ENCODE measurements at places on chromosomes 12 and 14. TPM values are rescaled to one million over a fixed set of nuclear protein-coding genes. Genes with fewer than 3 reads are reported as not detected.

DNA sequence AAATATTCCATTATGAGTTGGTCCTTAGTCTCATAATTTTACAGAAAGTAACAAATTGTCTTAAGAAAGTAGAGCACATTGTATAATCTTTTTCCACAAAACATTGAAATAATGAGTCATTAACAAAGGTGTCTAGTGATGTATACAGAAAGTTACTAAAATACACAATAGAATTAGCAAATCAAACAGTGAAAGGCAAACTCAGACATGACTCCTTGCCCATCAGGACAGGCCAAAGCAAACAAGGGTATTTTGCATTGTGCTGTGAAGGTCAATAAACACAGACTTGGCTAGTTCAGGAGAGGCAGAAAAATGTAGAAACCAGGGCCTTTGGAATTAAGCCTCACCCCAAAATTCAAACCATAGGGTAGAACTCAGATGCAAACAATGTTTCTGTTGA lies 37.3 kb downstream of the SIX4 start:
- no peak overlapping the region for H3K4me3 ChIP-seq
- H3K36me3 ChIP-seq, result no peaks in the 10 kb centered on the region
- no peak overlapping the region for H3K27ac ChIP-seq
- DNase-seq, result no peak
- no peaks in the 10 kb centered on the region for H3K27me3 ChIP-seq

DNA sequence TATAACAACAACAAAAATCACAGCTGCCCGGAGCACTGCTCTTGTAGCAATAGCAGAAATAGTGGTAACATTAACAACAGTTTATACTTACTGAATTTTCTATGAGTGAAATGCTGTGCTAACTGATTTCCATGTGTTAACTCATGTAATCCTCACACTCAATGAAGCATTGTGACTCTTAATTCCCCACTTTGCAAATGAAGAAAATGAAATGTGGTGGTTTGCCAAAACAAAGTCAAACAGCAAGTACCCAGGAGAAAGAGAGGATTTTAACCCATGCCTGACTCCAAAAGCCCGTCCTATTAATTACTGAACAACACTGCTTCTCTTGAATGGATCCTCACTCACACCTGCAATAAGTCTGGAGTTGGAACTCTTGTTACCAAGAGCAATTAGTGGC lies 123.5 kb downstream of the MED13L start:
- H3K36me3 ChIP-seq, result no peaks in the 10 kb centered on the region
- H3K27ac ChIP-seq, result peak overlapping the region; percentile 68
- peaks cover 84% of the 10 kb centered on the region for H3K4me1 ChIP-seq
- H3K27me3 ChIP-seq, result no peaks in the 10 kb centered on the region
- H3K4me3 ChIP-seq, result no peak overlapping the region

DNA sequence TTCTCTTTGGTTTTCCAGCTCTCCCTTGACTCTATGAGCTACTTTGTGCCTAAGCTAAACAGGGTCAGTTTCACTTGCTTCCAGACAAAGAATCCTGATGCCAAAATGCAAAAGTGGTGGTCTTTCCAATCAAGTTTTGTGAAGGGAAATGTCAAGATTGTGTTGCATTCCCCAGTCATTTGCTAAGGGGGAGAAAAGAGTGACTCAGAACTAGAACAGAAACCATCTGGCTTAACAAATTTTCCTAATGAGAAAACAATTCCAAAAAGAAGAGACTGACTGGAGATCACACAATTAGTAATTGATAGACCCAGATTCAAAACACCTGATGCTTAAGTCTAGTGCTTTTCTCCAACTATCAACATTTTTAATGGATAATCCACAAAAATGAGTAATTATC lies 235.1 kb upstream of the DIO2 start:
- no peak overlapping the region for H3K4me3 ChIP-seq
- H3K27ac ChIP-seq, result no peak overlapping the region
- DNase-seq, result no peak

DNA sequence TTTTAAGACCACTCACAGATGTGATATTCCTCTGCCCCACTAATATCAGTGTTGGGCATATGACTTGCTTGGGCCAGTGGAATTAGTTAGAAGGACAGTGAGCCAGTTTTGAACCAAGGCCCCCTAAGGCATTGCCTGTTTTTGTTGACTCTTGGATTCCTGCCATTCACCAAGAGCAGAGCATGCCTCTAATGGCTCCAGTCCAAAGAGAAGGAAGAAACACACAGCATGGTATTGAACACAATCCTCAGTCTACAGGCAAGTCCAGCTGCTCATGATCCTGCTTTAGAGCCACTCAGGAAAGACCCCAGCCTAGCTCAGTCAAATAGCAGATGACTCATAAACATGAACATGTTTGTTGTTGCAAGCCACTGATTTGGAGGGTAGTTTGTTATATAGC lies 1201.5 kb downstream of the BCL11B start:
- H3K27me3 ChIP-seq, result no peaks in the 10 kb centered on the region
- H3K4me3 ChIP-seq, result no peak overlapping the region
- no peak overlapping the region for H3K27ac ChIP-seq
- no peak for DNase-seq

DNA sequence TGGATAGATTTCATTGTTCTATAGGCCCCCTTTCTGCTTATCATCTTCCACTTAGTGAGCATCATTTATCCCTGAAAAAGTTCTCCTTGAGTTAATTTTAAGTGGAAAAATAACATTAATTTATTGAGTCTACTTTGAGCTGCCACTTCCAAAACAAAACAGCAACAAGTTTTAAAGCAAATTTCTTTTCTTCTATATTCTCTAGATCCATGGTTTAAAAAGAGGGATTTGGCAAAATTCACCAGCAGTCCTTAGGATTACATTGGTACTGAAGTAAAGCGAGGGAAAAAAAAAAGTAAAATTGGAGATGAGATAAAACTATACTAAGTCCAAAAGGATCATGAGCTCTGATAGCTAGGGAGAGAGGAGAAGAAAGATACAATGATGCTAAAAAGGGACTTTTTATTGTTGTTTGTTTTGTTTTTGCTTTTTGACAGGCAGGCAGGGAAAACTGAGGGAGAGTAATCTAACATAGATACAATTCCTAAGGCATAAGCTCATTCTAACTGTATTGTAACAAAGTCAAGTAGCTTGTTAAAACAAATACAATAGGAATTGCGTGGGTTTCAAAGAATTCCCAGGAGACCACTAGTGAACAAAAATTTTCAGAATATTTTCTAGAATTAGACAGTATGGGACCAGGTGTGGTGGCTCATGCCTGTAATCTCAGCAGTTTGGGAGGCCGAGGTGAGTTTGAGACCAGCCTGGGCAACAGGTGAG lies 19.2 kb upstream of the PLEKHA5 start:
- H3K36me3 ChIP-seq, result no peaks in the 10 kb centered on the region
- H3K27ac ChIP-seq, result no peak overlapping the region
- no peak overlapping the region for H3K4me3 ChIP-seq
- H3K27me3 ChIP-seq, result no peaks in the 10 kb centered on the region
- no peaks in the 10 kb centered on the region for H3K4me1 ChIP-seq

DNA sequence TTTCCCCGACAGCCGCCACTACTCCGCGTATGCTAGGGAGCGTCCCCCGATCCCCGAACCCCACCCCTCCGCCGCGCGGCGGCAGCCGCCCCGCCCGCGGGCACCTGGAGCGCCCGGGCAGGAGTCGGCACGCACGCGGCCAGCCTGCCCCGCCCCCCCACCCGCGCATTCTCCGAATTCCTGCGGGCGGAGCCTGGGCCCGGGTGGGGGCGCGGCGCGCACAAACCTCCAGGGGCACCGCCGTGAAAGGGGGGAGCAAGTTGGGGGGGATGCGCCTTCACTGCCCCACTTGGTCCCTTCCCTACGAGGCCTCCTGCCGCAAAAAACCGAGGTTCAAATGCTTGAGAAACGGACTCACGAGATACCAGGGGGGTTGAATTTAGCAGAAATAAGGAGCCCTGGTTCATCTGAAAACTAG lies 1.7 kb downstream of the AJUBA start:
- DNase-seq, result no peak
- no peak overlapping the region for H3K27ac ChIP-seq
- no peaks in the 10 kb centered on the region for H3K36me3 ChIP-seq
- peak overlapping the region; percentile 71 for H3K4me3 ChIP-seq
- no peaks in the 10 kb centered on the region for H3K27me3 ChIP-seq
- H3K4me1 ChIP-seq, result peaks cover 14% of the 10 kb centered on the region

DNA sequence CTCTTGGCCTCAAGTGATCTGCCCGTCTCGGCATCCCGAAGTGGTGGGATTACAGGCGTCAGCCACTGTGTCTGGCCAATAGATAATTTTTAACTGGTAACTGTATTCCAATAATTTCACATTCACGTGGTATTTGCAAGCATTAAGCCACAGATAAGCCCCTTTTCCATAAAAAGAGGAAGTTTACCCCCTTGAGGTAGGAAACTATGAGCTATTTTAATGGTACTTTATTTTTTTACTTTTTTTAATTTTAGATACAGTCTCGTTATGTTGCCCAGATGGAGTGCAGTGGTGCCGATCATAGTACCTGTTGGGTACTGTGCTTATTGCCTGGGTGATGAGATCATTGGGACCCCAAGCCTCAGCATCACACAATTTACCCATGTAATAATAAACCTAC lies 42.9 kb upstream of the AP4S1 start:
- no peaks in the 10 kb centered on the region for H3K27me3 ChIP-seq
- H3K4me1 ChIP-seq, result peaks cover 14% of the 10 kb centered on the region
- peak overlapping the region; percentile 15 for H3K27ac ChIP-seq
- no peak overlapping the region for H3K4me3 ChIP-seq

ASCL1 gene
- not detected for total RNA-seq

GRCh38 chr14:74281069-74281468 lies 21.7 kb downstream of the ABCD4 start:
- peaks cover 41% of the 10 kb centered on the region for H3K36me3 ChIP-seq
- H3K27ac ChIP-seq, result no peak overlapping the region
- no peaks in the 10 kb centered on the region for H3K4me1 ChIP-seq
- no peak for DNase-seq
